Breast epithelium (tissue), 4 donors: ENCODE measurements at places on chromosomes 5 and 9. TPM values are rescaled to one million over a fixed set of nuclear protein-coding genes. Genes with fewer than 3 reads are reported as not detected.

Gene CDH6
- total RNA-seq: 1.4 TPM

Gene SPATA31A7
- total RNA-seq: not detected

GRCh38 chr9:137382444-137383080, 40.4 kb downstream of the EXD3 start:
- no peak for DNase-seq

DNA sequence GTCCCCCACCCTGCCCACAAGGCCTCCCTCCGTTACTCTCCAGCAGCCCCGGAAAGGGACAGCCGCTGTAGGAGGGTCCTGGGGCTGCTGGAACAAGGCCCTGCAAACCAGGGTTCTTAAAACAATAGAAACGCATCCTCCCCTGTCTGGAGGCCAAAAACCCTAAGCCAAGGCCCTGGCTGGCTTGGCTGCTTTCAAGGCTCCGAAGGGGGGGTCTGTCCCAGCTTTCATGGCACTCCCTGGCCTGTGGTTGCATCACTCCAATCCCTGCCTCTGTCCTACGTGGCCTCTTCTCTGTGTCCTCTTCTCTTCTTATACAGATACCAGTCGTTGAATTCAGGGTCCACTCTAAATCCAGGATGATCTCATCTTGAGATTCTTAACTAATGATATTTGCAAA, 7.4 kb upstream of the UBAC1 start:
- DNase-seq: no peak

DNA sequence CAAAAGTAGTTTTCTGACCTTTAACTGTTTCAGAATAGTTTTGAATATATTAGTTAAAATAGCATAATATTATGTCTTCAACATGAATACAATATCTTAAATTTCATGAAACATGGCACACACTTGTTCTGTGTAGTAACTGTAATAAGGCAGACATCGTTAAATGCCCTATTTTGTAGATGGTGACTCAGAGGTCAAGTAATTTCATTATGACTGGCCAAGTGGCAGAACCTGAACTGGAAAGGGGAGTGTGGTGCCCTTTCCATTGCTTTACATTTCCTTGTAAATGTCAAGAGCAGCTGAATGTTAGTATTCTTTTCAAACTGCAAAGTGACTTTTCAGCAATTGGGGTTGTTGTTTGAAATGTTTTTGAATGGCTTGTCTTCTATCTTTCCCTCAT, 201.2 kb upstream of the CDKN2B start:
- no peak for DNase-seq

GRCh38 chr5:151141535-151141934, 16.0 kb downstream of the ANXA6 start:
- DNase-seq: no peak

DNA sequence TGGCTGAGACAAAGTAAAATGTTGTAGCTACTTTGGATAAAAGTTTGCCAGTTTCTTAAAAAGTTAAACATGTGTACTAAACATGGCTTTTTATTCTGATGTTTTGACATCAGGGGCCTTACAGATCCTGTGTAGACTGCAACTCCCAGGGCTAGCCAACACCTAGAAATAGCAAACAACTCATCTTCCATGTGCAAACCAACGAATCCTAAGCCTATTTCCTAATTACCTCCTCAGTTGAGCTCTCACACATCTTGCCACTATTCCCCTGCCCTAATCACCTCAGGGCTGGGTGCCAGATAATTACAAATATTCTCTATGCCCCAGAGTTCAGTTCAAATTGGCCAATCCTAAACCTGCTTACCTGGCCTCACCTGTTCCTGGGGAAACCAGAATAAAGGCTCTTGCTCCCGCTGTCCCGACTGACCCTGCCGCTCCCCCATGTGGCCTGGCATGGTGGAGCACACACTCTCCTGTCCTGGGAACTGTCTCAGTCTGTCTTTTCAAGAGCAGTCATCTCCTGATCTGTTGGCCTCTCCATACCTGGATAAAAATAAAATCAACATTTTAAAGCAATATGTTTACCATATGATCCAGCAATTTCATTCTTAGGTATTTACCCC, 37.1 kb upstream of the FAM169A start:
- DNase-seq: peak; percentile 62

DNA sequence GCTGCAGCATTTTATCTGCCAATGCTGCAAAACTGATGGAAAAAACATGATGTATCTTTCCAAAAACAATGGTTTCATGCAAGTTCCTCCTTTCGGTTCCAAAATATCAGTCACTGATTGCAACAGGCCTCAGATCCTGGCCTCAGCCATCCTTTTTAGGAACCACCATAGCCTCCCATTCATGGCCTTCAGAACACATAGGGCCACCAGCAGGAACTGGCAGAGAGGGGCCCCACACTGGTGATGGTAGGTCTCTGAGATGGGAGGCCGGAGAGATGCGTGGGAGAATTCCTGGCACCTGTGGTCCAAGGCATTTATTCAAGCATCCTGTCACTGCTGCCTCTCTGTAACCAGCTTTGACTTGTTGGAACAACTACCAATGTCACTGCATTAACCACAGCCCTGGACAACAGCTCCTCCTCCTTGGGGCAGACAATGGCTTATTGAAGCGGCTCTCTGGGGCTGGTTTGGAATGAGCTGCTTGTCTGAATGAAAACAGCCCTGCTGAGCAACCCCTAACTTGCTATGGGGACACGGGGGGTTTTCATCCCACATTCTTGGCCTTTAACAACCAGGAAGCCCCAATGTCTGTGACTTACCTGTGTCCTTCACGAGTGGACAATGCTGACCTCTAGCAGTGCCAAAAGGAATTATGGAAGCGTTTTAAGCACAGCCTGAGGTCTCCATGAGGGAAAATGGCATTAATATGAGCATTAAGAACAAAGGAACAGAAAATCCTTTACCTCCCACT, 108.1 kb downstream of the LHFPL2 start:
- no peak for DNase-seq

Gene ITGA2
- total RNA-seq: 0.80 TPM

Gene HAVCR1
- 2.9 TPM for total RNA-seq

Gene NUTM2F
- not detected for total RNA-seq

DNA sequence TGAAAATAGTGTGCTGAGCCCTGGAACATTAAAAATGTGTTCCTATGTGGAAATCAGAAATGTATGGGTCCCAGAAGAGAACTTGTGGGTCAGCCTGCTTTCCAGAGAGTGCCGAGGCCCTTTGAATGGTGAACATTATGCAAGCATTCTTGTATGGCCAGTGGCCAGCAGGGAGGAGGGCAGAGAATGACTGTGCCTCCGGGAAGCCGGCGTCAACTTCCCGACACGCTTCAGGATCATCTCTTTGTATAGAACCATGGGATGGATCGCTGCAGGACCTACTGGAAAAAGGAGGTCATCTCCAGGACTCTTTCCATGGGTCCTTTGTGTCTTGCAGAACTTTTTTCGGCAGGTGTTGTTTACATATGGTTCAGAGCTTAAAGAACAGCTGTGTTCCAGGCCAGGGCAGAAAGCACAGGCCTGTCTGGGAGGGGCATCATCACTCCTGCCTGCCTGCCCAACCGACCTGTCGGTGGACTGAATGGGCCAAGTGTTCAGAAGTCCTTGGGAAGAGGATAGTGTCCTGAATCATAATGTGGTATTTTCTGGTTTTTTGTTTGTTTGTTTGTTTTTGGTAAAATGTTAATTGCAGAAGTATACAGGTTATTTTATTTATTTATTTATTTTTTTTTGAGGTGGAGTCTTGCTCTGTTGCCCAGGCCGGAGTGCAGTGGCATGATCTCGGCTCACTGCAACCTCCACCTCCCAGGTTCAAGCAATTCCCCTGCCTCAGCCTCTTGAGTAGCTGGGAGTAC, 9.0 kb downstream of the PRRC2B start:
- DNase-seq: peak; percentile 89

DNA sequence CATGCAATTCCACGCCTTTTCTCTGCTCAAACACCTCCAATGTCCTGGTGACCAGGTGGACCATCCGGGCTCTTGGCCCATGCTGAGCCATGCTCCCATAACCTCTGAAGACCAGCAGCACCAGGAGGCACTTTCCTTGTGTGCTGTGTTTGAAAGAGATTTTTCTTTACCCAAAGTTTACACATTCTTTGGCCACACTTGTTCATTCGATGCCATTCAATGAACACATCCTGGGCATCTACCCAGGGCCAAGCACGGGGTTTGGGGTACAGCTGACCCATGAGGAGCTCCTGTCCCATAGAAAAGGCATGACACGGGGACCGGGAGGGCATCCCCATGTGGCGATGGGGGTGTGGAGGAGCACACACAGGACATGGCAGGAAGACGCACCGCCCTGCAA, 77.1 kb upstream of the IRX1 start:
- DNase-seq: no peak

Gene PDGFRB
- total RNA-seq: 243 TPM

Gene TAS2R1
- not detected for total RNA-seq

Gene SLC6A19
- not detected for total RNA-seq

DNA sequence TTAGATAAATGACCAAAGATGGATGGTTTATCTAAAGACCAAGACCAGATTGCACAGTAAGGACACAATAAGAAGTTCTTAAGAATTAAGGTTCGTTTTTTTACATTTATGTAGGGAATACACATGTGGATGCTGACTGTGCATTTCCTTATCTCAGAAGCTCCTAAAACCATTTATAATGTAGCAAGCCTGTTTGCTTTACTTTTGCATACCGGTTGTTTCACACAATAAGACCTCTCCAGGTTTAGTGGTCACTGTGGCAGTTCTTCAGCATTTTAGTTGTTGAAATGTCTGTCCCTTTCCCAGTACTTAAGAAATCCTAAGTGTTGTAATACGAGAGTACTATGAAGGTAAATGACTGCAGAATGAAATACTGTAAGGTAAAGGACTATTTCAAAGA, 43.6 kb downstream of the BASP1 start:
- no peak for DNase-seq

Gene CCIN
- total RNA-seq: not detected

- DNase-seq: no peak
Observed at GRCh38 chr5:39118638-39119037, 44.4 kb upstream of the RICTOR start.

Gene CCL19
- 1.3 TPM for total RNA-seq

DNA sequence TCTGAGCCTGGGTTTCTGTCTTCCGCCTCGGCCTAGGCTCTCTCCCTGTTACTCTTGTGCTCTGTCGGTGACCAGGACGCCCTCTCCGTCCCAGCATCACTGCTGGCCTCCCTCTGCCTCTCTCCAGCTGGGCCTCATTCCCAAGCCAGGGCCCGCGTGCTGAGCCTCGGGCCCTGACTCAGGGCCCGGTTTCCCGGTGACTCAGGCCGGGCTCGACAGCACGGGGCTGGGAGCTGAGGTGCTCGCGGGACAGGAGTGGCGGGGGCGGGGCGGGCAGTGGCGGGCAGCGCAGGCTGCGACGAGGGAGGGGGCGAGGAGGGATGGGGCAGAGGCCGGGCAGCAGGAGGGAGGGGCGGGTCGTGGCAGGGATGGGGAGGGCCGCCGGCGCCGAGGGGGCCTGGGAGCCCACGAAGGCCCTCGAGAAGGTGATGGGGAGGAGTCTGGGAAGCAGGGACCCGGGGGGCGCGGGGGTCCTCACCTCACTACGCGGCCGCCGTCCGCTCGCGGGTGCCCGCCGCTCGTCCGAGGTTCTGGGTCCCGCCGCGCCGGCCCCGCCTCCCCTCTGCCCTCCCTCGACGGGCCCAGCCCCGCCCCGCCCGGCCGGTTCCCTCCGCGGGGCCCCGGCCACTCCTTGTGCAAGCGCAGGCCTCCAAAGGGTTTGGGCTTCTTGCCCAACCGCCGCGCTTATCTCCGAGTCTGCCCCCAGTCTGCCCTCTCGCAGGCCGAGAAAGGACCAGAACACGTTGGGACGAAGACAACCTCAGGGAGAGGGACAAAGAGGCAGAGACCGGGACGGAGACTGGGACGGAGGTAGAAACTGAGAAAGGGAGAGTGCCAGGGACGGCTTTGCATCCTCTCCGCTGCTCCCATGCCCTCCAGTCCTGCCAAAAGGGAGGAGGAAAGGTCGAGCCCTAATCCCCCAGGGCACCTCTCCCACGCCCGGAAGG, at the start of gene ARAP3:
Gene ARAP3, minus strand, starts transcription at position 536 of the 947 bp plus-strand sequence. CDS start 1,744 bp downstream, outside the sequence.
- peak; percentile 60 for DNase-seq
